SIG-M5 (cell line): ENCODE measurements at places on chromosomes 16 and 17.

GRCh38 chr17:77148940-77149510 lies 8.3 kb downstream of the SEC14L1 start:
- DNase-seq = no peak

- no peak for DNase-seq
These were observed 19.8 kb upstream of the KCNH6 start for GRCh38 chr17:63503341-63503705.

DNA sequence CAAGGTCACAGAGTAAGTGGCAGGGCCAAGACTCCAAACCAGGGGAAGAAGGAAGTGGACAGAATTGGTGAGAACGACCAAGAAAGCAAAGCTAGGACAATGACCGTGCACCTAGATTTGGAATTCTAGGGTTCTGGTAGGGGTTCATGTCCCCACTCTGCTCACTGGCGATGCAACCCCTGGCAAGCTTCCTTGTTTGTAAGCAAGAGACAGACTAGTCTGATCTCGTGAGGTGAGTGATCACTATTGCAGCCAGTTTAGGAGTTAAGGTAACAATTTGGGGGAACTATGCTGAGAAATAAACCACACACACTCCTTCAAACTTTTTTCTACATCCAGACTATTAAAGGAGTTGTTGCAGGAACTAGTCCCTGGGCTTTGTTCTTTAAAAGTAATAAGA lies 48.1 kb downstream of the XPO6 start:
- DNase-seq = no peak

DNA sequence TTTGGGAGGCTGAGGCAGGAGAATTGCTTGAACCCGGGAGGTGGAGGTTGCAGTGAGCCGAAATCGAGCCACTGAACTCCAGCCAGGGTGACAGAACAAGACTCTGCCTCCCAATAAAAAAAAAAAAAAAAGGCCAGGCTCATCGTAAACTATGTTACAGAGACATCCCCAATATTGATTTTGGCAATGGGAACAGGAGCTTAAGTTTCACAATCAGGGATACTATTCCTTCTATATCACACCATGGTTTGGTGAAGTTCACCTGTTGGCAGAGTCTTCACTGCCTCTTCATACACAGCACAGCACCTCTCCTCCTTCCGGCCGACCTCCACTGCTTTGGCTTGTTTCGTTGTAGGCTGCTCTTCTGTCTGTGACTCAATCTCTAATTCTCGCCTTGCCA lies 21.2 kb downstream of the UTP6 start:
- no peak for DNase-seq

DNA sequence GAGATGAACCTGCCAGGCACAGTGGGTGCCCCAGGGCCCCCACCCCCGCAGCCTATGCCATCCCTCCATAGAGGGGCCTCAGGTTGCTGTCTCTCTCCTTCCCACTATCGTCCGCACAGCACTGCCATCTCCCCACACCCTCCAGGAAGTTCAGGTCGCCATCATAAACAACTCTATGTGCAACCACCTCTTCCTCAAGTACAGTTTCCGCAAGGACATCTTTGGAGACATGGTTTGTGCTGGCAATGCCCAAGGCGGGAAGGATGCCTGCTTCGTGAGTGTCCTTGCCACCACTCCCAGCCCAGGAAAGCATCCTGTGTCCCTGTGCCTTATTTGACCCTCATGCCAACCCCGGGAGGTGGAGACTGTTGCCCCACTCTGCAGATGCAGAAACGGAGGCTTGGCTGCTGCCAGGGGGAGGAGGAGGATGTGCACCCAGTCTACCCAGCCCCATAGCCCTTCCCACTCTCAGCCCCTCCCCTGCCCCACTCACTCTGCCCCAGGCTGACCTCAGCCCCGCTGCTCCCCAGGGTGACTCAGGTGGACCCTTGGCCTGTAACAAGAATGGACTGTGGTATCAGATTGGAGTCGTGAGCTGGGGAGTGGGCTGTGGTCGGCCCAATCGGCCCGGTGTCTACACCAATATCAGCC lies 3.9 kb downstream of the PRSS21 start:
- no peak for DNase-seq

GRCh38 chr16:10988164-10988803 lies 43.9 kb downstream of the CLEC16A start:
- DNase-seq = no peak

DNA sequence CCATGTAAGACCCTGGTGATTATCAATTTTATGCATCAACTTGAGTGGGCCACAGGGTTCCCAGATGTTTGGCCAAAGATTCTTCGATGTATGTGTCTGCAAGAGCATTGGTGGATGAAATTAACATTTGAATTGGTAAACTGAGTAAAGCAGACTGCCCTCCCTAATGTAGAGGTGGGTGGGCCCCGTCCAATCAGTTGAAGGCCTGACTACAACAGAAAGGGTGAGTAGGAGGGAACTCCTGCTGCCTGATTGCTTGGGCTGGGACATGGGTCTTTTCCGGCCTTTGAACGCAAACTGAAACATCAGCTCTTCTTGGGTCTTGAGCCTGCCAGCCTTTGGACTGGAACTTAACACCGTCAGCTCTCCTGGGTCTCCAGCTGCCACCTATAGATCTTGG lies 90.6 kb downstream of the BMERB1 start:
- no peak for DNase-seq

- DNase-seq = no peak
These were observed 134.7 kb downstream of the ZNF778 start for GRCh38 chr16:89352091-89352681.

DNA sequence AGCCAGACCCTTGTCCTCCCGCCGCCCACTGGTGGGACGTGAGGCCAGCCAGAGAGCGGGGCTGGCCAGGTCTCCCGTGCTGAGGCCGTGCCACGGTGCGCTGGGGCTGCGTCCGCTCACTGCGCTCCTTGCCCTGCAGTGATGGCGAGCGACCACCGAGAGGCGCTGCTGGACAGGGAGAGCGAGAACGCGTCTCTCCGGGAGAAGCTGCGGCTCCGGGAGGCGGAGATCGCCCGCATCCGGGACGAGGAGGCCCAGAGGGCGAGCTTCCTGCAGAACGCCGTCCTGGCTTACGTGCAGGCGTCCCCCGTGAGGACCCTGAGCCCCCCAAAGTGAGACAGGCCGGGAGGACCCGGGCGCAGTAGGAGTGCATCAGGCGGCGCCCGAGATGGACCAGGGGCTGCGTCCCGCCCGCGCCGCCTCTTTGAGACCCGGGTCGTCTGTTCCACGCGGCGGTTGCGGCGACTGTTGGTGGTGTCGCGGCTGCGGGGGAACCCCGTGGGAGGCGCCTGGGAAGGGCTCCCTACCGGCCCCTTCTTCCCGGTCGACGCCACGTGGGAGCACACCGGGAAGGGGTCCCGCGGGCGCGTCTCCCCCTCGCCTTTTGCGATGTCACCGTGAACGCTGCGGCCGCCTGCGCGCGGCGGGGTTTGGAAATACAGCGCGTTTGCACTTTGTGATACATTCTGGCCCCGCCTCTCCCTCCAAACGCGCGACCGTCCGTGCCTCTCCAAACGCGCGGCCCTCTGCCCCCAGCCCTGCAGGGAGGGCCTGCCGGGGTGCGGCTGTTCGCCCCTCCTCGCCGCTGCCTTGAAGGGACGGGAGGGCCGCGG lies 792 bp upstream of the RAC3 start:
- no peak for DNase-seq

DNA sequence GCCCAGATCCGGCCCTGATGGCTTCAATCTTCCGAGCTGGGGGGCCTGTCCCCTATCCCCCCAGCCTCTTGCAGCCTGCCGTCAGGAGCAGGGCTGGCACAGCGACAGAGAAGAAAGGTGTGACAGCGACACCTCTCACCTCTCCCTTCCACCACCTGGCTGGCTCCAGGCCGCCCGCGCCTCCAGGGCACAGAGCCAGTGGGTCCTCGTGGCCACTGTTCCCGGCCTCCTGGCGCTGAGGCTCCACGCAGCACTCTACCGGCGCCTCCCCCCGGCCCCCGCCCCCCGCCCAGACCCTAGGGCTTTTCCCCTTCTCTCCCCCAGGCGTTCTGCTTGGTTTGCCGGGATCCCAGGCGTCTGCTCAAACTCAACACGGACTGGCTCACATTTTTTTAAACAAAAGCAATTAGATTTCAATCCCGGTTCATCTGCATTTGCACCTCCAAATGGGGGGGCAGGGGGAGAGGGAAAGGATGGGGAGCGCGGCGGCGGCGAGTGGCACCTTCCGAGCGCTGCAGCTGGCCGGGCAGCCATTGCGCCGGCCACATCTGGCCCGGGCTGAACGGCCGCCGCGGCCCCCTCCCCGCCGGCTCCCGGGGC lies 12.8 kb upstream of the CBX8 start:
- no peak for DNase-seq

- no peak for DNase-seq
These were observed 24.1 kb downstream of the SERPINF1 start for GRCh38 chr17:1785930-1786329.

DNA sequence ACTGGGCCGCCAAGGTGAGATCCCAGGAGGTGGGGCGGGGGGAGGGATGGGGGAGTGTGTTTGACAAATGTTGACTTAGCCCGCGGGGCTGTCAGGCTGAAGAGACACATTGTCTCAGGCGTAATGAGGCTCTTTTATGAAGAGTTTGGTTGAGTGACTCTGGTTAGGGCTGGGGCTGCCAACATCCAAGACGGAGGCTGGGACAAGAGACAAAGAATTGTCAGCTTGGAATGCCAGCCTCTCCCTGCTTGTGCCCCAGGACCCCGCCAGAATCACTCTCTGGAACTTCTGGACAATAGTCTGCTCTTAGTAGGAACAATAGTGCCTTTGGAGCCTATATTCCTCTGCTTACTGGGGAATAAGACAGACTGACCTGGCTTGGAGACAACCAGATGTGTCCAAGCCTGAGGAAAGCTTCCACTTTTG lies 24.0 kb downstream of the PCTP start:
- no peak for DNase-seq

GRCh38 chr17:47719411-47720152 lies 13.5 kb upstream of the TBX21 start:
- DNase-seq = no peak

GRCh38 chr17:33982909-33983308 lies 272.2 kb upstream of the CCL2 start:
- no peak for DNase-seq

GRCh38 chr17:75720656-75721462 lies at the start of gene ITGB4:
ITGB4 (plus strand) TSS chr17:75721459; CDS start chr17:75724704, 3,245 bp downstream.
- no peak for DNase-seq

GRCh38 chr17:65171752-65172151 lies 34.6 kb downstream of the RGS9 start:
- DNase-seq = no peak

GRCh38 chr17:49439673-49440571 lies 25.2 kb upstream of the PHB1 start:
- DNase-seq = no peak

- peak; percentile 4 for DNase-seq
These were observed 474 bp downstream of the CLN3 start for GRCh38 chr16:28491230-28491969.

DNA sequence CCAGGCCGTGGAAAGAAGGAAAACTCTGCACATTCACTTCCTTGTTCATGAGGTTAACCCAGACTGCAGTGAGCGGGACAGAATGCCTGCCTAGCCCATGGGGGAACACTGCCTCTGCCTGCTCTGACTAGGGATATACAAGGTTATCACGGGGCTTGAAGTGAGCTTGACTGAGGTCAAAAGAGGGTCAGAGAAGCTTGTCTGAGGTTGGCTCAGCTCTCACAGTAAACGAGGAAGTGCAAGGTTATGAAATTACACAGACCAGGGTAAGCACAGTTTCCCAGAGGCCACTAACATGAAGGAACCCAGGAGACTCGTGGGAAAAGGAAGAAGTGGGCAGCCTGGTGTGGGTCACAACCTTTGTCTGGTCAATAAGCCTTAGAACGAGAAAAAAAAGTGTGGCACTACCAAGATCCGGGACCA lies 28.7 kb downstream of the HIC1 start:
- no peak for DNase-seq

DNA sequence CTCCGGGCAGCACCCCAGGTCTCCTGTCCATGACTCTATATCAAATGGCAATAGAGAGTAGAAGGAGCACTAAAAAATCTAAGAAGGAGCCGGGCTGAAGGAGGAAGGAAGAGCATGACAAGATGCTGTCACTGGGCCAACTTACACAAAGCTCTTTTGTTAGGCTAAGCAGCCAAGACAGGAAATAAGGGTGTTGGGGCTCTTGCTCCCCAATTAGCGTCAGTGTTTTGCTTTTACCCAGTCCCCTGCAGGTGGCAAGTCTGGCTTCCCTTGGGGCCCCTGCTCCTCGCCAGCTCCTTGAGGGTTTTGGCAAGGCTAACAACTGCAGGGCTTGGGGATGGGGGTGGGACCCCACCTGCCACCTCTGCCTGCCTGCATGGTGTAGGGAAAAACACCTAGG lies 120.5 kb downstream of the CCT6B start:
- DNase-seq = no peak

- no peak for DNase-seq
These were observed 1.7 kb upstream of the NLRC3 start for GRCh38 chr16:3578610-3579551.

DNA sequence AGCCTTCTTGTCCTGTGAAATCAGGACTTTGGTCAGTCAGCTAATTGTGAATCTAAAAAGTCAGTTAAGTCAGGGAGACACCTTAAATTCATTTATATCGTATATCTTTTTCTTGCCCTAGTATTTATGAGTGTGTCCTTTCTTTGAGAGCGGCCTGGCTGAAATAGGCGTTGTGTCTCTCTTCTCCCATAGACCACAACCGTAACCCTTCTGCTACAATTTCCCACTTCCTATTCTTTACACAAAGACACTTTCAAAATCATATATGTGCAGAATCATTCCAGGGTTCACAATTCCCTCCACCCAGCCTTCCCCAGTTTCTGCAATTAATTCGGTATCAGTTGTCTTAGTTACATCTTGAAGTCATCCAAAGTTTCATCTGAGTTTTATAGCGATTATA lies 14.0 kb upstream of the COTL1 start:
- DNase-seq = no peak

GRCh38 chr17:79818026-79818758 lies 21.0 kb downstream of the CBX4 start:
- no peak for DNase-seq

DNA sequence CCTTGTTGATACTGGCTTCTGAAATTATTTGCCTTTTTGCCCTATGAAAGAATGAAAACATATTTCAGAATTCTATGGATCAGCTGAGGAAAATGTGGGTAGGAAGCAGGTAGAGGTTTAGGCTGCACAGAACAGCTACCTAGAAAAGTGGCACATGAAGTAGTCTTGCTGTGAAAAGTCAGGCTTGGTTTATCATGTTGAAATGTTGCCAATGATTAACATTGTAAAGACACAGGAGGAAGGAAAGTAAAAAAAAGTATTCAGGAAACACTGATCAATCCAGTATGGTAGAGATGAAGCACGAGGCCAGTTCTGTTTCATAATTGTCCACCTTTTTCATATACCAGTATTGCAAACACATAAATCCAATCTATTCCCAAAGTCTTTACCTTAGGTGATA lies 29.9 kb downstream of the ABCA6 start:
- no peak for DNase-seq

GRCh38 chr17:55124730-55125360 lies 139.9 kb upstream of the HLF start:
- DNase-seq = no peak

- DNase-seq = no peak
These were observed 93.6 kb upstream of the NOG start for GRCh38 chr17:56499799-56500388.
